Mesothelial cell of epicardium (in vitro differentiated cells): ENCODE measurements at places on chromosomes 2 and 18.

GRCh38 chr2:174778085-174778981, 14.1 kb upstream of the CHRNA1 start:
- H3K4me1 ChIP-seq: peaks cover 50% of the 10 kb centered on the region
- H3K27me3 ChIP-seq: no peaks in the 10 kb centered on the region
- H3K27ac ChIP-seq: peak overlapping the region; percentile 69
- H3K36me3 ChIP-seq: no peaks in the 10 kb centered on the region
- no peak for DNase-seq

- no peak for DNase-seq
- no peak overlapping the region for H3K27ac ChIP-seq
- H3K4me1 ChIP-seq: no peaks in the 10 kb centered on the region
- no peaks in the 10 kb centered on the region for H3K27me3 ChIP-seq
- no peak overlapping the region for H3K4me3 ChIP-seq
These were observed 101.1 kb downstream of the LDLRAD4 start for GRCh38 chr18:13319629-13320028.

- H3K4me1 ChIP-seq: peaks cover 26% of the 10 kb centered on the region
- no peak overlapping the region for H3K27ac ChIP-seq
- no peak for DNase-seq
- H3K4me3 ChIP-seq: no peak overlapping the region
- H3K36me3 ChIP-seq: no peaks in the 10 kb centered on the region
These were observed 158.5 kb upstream of the SH3BP4 start for GRCh38 chr2:234793212-234793785.

GRCh38 chr2:172089005-172089504, 3.7 kb downstream of the DLX1 start:
- no peak overlapping the region for H3K4me3 ChIP-seq
- no peak for DNase-seq
- no peak overlapping the region for H3K27ac ChIP-seq
- peaks cover 95% of the 10 kb centered on the region for H3K27me3 ChIP-seq

GRCh38 chr18:75875559-75875958, 448.1 kb upstream of the SMIM21 start:
- H3K36me3 ChIP-seq: peaks cover 4% of the 10 kb centered on the region
- no peak overlapping the region for H3K27ac ChIP-seq
- no peak overlapping the region for H3K4me3 ChIP-seq
- peaks cover 25% of the 10 kb centered on the region for H3K4me1 ChIP-seq
- no peak for DNase-seq

- no peak overlapping the region for H3K27ac ChIP-seq
- peaks cover 2% of the 10 kb centered on the region for H3K4me1 ChIP-seq
- no peak overlapping the region for H3K4me3 ChIP-seq
- peaks cover 1% of the 10 kb centered on the region for H3K27me3 ChIP-seq
- DNase-seq: no peak
These were observed 112.3 kb downstream of the AGAP1 start for GRCh38 chr2:235606004-235606715.

- no peak for DNase-seq
- no peaks in the 10 kb centered on the region for H3K27me3 ChIP-seq
- H3K27ac ChIP-seq: no peak overlapping the region
- no peaks in the 10 kb centered on the region for H3K4me1 ChIP-seq
These were observed 91.4 kb downstream of the MAPK4 start for GRCh38 chr18:50651334-50651733.

DNA sequence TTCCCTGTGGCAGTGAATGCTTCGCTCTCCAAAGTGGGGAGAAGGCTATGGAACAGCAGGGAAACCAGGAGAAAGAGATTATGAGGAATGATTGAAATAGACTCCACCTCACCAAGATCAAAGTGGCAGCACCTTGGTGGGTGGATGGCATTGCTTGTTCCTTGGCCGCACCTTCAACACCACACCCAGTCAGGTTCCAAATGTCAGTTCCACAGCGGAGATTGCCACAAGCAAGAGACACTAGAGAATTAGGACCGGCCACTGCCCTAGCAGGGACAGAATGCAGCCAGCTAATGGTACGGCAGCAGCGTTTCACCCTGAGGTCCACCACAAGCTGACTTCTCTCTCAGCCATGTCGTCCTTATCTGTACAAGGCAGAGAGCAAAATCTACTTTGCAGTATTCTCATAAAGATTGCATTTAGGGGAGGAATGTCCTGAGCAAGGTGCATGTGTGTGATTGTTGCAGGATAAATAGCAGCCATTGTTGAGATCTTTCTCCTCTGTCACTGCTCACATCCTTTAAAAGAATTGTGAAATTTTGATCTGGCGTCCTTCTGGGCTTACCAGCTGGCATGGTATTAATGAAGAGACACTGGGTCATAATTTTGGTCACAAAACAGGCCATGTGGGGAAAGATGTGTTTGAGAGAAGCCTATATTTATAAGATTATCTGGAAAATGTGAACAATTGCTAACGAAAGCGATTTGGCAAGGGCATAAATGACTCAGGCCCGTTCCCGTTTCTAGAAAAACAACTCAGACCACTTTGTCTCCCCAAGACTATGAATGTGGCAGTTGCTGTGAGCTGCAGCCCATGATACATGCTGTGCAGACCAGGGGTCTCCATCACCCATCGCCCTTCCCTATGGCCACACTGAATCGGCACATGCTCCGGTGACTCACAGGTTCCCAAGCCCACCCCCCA, 228.6 kb upstream of the ID2 start:
- H3K27ac ChIP-seq: no peak overlapping the region
- H3K27me3 ChIP-seq: no peaks in the 10 kb centered on the region
- peaks cover 52% of the 10 kb centered on the region for H3K4me1 ChIP-seq
- H3K4me3 ChIP-seq: no peak overlapping the region
- DNase-seq: no peak
- no peaks in the 10 kb centered on the region for H3K36me3 ChIP-seq
